ENCODE measurements at places on chromosomes 6 and 20.

DNA sequence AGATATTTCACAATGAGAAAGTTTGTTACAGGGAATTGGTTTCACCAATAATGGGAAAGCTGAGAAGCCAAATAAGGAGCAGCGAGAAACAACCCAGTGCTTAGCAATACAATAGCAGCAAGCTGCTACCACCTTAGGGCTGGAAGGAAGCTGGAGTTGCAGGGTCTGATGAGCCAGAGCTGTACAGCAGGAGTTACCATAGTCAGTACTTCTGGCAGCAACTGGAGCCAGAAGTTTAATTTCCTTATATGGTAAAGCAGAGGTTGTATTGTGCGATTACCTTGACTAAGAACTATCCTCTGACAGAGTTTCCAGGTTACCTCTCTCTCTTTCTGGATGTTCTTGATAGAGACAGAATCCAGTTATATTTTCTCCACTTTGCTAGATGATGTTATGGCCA, 137.1 kb upstream of the OLIG3 start:
- no peak for DNase-seq

DNA sequence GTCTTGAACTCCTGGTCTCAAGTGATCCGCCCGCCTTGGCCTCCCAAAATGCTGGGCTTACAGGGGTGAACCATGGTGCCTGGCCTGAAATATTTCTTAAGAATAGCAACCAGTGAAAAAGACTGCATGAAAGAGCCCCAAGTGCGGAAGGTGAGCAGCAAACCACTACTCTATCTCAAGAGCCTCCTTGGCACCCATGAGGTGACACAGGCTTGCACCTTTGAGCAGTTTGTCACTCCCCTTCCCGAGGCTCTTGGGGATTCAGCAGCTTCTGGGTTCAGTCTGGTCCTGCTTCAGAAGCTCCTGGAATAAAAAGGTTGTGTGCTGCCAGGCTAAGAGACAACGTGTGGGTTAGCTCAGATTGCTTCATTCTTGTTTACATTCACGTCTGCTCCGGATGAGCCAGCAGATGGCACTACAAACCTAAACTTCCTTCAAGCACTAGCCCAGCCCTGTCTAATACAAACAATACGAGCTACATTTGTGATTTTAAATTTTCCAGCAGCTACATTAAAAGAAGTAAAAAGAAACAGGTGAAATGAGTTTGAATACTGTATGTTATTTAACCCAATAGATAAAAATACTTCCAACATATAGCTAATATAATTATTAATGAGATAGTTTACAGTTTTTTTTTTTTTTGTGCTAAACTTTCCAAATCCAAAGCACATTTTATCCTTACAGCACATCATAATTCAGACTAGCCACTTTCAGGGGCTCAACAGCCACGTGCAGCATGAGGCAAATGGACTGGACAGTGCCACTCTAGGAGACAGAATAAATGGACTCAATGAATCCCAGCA, 46.2 kb downstream of the GJA10 start:
- DNase-seq: peak; percentile 80

DNA sequence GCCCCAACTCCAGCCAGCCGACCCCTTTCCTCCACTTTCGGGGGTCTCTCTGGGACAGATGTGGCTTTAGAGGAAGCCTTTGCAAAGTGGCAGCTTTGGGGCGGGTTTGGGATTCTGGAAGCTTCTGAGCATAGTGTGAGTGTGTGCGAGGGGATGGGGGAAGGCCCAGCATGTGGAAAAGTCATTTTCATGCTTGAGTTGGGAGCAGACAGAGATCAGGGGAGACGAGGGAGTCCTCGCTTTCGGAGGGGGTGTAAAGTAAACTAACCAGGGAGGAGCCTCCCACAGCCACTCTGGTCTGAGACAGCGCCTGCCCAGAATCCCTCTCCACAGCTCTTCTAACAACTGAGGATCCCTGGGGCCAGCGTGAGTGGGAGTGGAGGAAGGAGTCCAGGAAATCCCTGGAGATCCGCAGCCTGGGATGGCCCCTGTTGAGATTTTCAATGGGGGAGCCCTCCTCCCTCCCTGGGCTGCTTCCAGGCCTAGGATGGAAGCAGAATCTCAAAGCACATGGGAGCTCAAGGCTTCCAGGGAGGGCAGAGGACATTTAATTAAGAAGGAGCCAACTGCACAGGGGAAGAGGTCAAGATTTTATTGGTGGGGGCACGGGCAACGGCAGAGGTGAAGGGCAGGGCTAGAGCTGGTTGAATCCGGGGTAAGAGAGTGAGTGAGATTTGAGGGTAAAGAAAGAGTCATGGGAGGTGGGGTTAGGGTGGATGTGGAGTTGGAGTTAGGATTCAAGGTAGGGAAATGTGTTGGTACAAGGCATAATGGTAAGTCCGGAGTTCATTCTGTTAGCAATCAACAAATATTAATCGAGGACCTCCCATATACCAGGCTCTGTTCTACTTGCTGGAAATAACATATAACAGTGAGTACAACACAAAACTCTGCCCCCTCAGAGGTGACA, 102.3 kb upstream of the FOXP4 start:
- DNase-seq: no peak

- peak; percentile 60 for DNase-seq
These were observed 12.9 kb upstream of the C20orf144 start for GRCh38 chr20:33649201-33649681.

DNA sequence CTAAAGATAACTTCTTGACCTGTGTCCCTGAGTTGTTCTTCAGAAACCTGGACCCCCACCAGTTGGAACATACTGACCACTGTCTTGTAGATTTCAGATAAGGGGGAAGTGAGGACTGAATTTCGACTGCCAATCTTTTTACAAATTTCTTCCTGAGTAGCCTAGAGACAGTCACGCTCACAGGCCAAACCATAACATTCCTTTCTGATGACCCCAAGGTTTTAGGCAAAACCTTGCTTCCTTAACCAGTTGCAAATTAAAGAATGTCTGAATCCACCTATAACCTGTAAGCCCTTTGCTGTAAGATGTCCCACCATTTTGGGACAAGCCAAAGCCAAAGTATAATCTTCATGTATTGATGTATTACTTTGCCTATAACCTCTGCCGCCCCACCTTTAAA, 306.9 kb downstream of the LRFN2 start:
- DNase-seq: no peak

DNA sequence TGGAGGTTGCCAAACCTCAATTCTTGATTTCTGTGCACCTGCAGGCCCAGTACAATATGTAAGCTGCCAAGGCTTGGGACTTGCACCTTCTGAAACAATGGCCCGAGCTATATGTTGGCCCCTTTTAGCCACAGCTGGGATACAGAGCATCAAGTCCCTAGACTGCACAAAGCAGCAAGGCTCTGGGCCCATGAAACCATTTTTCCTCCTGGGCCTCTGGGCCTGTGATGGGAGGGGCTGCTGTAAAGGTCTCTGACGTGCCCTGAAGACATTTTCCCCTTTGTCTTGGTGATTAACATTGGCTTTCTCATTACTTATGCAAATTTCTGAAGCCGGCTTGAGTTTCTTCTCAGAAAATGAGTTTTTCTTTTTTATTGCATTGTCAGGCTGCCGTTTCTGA, 40.5 kb upstream of the SLC35F1 start:
- DNase-seq: no peak

- no peak for DNase-seq
These were observed 1.4 kb downstream of the GFOD1 start for GRCh38 chr6:13485923-13486562.

- DNase-seq: no peak
These were observed 136.8 kb upstream of the LRFN2 start for GRCh38 chr6:40723967-40724366.

- DNase-seq: no peak
These were observed 2.6 kb downstream of the NPEPL1 start for GRCh38 chr20:58695084-58695722.

- DNase-seq: no peak
These were observed 61.8 kb downstream of the ANKS1A start for GRCh38 chr6:34950849-34951248.

DNA sequence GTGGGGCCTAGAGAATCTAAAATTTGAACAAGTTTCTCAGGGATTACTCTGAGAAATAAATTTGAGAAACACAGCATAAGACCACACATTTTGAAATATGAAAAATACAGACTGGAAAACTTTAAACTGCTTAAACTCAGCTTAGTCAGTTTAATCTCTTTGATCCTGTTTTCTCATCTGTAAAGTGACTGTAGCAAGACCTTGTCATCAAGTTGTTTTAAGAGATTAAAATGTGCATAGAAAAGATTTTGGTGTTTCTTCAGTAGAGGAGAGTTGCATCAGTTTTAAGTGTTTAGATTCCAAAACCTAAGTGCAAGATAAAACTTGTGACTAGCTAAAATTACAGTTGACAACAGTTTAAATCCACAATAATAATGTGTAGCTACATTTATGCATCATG, 8.1 kb upstream of the BCKDHB start:
- no peak for DNase-seq

DNA sequence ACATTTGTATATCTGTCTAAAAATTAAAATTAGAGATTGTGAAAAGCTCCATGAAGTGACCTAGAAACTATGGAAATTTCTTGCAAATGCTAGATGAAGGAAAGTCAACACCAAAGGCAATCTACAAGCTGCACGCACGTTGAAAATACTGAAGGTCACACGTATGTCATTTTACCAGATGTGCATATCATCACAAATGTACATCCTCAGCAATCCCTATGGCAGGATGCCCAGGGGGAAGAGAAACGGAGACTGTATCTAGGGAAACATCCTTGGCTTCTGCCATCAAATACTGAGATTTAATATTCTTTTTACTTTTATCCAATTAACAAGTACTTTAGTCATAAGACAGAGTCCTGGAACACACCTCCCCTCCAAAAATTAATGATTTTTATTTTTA, 672.0 kb downstream of the RNF144B start:
- no peak for DNase-seq

DNA sequence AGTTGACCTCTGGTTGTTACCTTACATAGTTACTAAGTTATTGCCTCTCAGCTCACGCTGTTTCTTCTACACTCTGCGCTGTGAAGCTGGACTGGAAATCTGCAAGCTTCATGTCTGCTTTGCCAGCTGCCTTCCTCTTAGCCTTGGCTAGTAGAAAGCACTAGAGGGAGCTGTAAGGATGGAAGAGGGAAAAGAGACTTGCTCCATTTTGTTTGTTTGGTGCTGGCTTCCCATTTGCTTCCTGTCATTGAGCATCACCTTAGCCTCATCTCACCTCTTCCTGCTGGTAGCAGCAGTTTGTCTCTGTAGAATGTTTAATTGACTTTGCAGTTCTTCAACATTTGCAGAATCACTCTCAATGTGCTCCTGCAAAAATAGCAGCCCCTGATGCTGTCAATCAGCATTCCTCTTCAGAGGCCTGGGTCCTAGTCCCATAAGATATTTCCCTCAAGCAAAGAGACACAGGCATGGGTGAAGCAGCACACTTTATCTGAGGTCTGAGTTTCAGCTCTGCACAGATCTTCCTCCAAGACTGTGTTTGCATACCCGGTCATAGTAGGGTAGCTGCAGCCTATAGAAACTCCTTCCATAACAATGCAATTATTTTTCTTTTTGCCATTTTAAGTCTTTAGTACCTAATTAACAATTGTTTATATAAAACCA, 302.2 kb upstream of the EPHA7 start:
- no peak for DNase-seq

DNA sequence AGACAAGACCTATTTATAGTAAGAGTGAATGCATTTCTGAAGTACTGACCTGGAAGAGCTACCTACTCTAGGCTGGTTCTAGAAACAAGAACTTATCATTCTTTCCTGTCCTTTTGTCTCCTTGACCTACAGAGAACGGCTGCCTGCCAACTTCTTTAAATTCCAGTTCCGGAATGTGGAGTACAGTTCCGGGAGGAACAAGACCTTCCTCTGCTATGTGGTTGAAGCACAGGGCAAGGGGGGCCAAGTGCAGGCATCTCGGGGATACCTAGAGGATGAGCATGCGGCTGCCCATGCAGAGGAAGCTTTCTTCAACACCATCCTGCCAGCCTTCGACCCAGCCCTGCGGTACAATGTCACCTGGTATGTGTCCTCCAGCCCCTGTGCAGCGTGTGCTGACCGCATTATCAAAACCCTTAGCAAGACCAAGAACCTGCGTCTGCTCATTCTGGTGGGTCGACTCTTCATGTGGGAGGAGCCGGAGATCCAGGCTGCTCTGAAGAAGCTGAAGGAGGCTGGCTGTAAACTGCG, 8.3 kb downstream of the APOBEC2 start:
- no peak for DNase-seq

GRCh38 chr6:79385333-79385732, 150.9 kb upstream of the HMGN3 start:
- no peak for DNase-seq

GRCh38 chr6:122620902-122621301, 10.7 kb downstream of the PKIB start:
- DNase-seq: no peak

DNA sequence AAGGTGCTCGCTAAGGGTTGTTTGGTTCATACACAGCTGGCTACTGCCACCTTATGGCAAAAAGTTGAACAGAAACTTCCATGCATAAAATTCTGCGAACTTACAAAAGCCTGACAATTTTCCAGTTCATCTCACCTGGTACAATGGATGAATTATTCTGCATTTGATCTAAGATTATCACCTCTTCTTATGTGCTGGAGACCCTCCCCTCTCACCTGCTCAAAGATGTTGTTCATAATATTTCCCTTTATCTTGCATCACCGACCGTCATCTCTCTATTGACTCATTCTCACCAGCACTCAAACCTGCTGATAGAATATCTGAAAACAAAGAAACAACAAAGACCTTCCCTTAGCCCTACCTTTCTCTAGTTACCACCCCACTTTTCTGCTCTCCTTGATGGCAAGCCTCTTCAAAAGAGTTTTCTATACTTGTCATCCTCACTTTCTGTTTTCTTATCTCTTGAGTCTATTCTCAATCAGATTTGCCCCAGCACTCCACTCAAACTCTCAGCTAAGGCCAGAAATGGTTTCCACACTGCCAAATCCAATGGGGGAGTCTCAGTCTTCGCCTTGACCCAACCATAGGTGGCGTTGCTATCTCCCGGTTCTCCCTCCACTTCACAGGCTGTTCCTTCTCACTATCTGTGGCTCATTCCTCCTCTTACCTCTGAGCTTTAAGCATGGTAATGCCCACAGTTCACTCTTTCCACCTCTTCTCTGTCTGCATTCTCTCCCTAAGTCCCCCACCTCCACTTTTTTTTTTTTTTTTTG, 25.8 kb downstream of the SNRNP48 start:
- no peak for DNase-seq

GRCh38 chr6:106247293-106247692, 78.3 kb downstream of the ATG5 start:
- DNase-seq: no peak

GRCh38 chr6:169225131-169225576, 28.5 kb downstream of the THBS2 start:
- no peak for DNase-seq

DNA sequence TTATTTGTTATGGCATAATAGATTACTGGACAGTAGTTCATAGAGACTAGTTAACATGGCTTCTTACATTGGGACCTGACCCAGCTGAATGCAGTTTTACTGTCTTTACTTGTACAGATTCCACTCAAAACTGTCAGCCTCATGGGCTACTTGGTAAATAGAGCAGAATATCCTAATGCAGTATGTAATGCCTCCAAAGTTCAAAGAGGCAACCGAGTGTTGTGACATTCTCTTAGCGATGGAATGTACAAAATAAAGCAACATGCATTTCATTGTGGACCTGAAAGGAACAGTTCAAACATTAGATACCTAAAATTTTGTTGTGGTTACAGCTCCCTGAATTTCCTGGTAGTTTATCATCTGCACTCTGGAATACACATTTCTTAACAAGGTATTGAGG, 29.1 kb upstream of the RGS17 start:
- no peak for DNase-seq

GRCh38 chr6:398558-399078, 7.1 kb downstream of the IRF4 start:
- DNase-seq: no peak

- DNase-seq: no peak
These were observed 33.0 kb downstream of the CARMIL1 start for GRCh38 chr6:25312034-25312620.

All from dorsolateral prefrontal cortex (tissue), 122 donors.